ENCODE measurements at places on chromosomes 16 and 17. TPM values are rescaled to one million over a fixed set of nuclear protein-coding genes. Genes with fewer than 3 reads are reported as not detected.

NAGS gene
- 16.6 TPM for total RNA-seq

HOXB3 gene
- total RNA-seq: 45.0 TPM

ABAT gene
- total RNA-seq: 1.3 TPM

MRPL38 gene
- total RNA-seq: 23.5 TPM

FBXW10B gene
- total RNA-seq: 0.59 TPM

TPSD1 gene
- not detected for total RNA-seq

CDRT15L2 gene
- not detected for total RNA-seq

SYT17 gene
- 0.84 TPM for total RNA-seq

ITGB3 gene
- 2.8 TPM for total RNA-seq

ASPHD1 gene
- 4.8 TPM for total RNA-seq

PTX4 gene
- 0.15 TPM for total RNA-seq

PPY gene
- total RNA-seq: not detected

KRT33B gene
- total RNA-seq: not detected
